ENCODE measurements at places on chromosomes 4 and X.

DNA sequence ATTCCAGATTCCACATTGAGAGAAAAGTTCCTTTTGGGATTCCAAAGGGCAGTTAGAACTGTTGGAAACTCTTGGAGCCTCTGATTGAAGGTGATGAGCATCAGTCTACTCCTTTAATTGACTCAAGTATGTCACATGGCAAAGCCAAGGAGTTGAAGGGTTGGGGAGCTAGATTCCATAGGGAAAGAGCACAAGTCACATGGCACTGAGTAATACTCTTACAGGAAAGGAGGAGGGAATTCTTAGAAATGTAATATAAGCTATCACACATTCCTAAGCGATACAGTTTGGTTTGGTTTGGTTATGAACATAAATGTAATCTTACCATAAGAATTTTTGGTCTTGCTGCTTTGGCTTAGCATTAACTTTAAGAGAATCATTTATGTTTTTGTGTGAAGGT is 15.7 kb downstream of the SPCS3 start:
- no peak for DNase-seq

DNA sequence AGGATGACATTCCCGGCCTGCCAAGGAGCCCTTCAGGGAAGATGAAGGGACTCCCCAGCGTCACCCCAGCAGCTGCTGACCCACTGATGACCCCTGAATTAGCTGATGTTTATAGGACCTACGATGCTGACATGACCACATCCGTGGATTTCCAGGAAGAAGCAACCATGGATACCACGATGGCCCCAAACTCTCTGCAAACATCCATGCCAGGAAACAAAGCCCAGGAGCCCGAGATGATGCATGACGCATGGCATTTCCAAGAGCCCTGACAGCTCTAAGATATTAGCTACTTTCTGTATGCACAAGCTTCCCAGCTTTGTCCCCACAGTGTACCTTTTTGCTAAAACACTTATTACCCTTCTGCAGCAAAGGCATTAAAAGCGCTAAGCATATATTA is 14.4 kb downstream of the AMBN start:
- DNase-seq, result no peak

DNA sequence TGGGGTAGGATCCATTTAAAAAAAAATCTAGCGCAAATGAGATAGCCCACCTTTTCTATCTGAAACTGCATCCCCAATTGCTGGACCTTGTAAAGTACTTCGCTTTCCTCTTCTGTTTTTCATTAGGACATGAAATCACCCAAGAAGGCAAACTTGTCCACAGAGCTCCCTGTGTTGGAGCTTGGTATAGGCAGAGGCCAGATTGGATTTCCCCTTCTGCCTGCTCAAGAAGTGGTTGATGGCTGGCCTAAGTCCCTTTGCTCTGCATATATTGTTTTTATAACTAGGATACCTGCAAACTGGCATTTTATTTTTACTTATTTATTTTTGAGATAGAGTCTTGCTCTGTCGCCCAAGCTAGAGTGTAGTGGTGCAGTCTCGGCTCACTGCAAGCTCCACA is 28.4 kb downstream of the RNF4 start:
- DNase-seq, result no peak

DNA sequence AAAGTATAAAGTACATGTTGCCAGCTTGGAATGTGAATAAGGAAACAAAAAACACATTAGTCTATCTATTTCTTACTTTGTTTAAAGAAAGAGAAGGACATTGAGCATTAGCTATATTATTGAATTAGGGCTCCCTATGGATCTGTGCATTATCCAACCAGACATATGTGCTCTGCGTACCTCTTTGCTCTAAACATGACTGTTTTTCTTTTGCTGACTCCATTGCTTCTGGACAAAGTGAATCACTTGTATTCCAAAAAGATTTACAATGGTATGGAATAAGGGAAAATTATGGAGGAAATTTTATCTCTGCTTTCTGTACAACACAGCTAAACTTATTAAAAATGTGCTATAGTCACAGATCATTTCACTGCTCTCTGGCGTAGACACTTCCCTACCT is 727.8 kb upstream of the LCORL start:
- DNase-seq, result no peak

DNA sequence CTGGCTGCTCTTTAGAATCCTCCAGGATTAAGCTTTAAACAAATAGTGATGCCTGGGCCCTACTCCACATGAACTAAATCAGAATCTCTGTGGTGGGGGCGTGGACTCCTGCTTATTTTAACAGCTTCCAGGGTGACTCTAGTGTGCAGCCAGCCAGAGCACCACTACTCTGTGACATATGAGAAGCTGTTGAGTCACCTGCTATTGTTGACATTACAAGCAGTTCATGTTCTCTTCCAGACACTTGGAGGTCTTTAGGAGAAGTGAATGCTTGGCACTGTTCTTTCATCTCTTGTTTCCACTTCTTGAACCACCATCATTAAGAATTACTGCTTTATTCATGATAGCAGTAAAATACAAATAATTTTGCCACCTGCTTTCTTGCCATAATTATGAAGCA is 426 bp upstream of the C4orf51 start:
- no peak for DNase-seq

- no peak for DNase-seq
Measured at GRCh38 chr4:186604124-186604807, 48.9 kb upstream of the MTNR1A start.

DNA sequence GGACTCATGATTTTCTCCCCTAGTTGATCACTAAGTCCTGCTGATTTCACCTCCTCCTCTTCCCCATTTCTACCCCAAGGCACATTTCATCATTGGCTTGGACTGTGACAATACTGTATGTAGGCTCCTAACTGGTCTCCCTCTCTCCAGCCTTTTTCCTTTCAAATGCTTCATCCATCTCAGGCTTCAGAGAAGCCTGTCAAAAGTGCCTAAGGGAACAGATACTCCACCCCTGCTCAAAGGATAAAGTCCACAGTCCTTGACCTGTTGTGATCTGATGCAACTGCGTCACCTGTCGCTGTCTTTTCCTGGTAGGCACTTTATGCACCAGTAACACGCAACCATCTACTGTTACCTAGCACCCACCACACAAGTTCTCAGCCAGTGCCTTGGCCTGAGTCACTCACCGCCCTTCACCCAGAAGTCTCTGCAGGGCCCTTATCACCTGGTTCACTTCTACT is 12.8 kb downstream of the SCARB2 start:
- DNase-seq, result no peak

DNA sequence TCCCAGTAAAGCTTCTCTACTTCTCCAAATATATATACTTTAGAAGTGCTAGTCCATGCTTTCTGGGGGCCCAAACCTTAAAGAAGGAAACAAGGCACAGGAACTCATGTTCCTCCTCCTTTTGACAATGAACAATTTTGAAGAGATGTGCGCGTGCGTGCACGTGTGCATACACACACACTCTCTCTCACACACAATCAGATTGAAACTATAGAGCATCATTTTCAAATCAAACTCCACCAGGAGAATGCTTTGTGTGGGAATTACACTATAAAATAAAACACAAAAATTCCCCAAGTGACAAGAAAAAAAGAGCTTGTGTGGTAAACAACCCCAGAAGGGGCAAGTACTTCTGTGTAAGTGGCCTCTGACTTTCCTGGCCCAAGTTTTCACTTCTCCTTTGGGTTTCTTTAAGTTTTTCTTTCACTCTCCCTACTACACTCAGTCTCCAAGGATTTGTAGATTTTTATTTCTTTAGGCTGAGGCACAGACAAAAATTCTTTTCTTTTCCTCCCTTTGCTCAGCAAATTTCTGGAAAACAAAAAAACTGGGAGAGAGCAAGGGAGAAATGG is 46.6 kb upstream of the SHISA3 start:
- no peak for DNase-seq

- no peak for DNase-seq
Measured at GRCh38 chr4:86043755-86044592, 315.9 kb downstream of the MAPK10 start.

GRCh38 chr4:8227201-8227770 is 28.2 kb downstream of the SH3TC1 start:
- no peak for DNase-seq

DNA sequence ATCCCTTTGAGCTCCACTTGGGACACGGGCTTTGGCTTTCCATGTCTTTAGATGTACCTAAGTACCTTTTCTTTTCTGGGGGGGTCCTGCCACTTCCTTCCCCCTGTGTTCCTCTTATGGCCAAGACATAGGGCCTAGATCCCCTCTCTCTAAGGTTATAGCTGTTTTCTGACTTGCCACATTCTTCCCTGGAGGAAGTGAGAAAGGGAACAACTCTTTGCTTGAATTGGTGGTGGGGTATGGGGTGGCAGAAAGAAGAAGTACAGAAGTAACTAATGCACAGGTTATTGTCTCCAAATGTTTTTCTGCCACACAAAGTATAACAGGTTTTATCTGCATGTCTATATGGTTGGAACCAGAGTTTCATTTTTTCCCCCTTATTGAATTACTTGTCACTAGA is 29.7 kb upstream of the DIPK2B start:
- no peak for DNase-seq

- DNase-seq, result no peak
Measured at GRCh38 chrX:150644422-150644821, 48.8 kb upstream of the MTMR1 start.

GRCh38 chr4:3471886-3472285 is 8.8 kb downstream of the DOK7 start:
- DNase-seq, result no peak

DNA sequence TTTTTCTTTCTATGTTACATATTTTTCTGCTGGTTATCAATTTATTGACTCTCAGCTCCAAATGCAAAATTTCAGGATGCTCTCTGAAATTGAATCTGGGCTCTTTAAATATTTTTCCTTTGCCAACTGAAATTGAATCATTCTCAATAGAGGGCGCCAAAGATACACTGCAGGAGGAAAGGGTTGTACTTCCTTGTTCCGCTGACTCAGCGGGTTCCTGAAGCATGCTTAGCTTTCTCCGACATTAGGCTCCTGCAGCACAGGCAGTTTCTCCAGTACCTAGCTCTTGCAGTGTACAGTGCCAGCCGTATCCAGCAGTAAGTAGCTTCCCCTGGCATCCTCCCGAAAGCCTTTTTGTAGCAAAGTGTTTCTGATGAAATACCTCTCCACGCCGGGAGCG is 28.8 kb upstream of the CFAP47 start:
- no peak for DNase-seq

GRCh38 chr4:20723019-20723418 is 22.8 kb downstream of the PACRGL start:
- DNase-seq, result no peak

- DNase-seq, result no peak
Measured at GRCh38 chrX:39721566-39722279, 376.0 kb downstream of the BCOR start.

GRCh38 chr4:22416403-22416802 is 99.5 kb downstream of the ADGRA3 start:
- no peak for DNase-seq

- DNase-seq, result no peak
Measured at GRCh38 chr4:68182382-68182820, 52.7 kb upstream of the TMPRSS11F start.

GRCh38 chrX:11103006-11103405 is 8.1 kb upstream of the HCCS start:
- no peak for DNase-seq

DNA sequence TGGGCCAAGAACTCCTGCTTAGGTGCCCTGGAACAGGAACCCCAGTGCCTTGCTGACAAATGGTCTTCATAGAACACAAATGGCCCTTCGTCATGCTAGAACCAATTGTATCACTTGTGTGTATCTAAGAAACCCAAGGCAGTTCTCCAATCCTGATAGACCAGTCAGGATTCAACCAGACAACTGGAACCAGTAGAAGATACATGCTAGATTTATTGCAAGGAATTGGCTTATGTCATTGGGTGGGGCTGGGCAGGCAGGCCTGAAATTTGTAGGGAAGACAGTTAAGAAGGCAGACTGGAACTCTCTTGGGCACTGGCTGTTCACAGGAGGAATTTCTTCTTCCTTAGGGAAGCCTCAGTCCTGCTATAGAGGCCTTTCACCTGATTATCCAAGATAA is 17.0 kb upstream of the TBL1X start:
- no peak for DNase-seq

- DNase-seq, result no peak
Measured at GRCh38 chr4:36556984-36557383, 275.6 kb downstream of the DTHD1 start.

GRCh38 chrX:154091678-154092077 is 5.8 kb downstream of the MECP2 start:
- no peak for DNase-seq

GRCh38 chr4:688854-689681 is at the start of gene SLC49A3:
SLC49A3 (minus strand) TSS chr4:689151; CDS start chr4:689127, 24 bp downstream.
- peak; percentile 8 for DNase-seq

- DNase-seq, result peak; percentile 60
Measured at GRCh38 chrX:153460826-153461225, 9.6 kb downstream of the HAUS7 start.

GRCh38 chr4:2367626-2368025 is 50.8 kb downstream of the ZFYVE28 start:
- DNase-seq, result no peak

- DNase-seq, result no peak
Measured at GRCh38 chr4:158869761-158870160, 100.9 kb downstream of the FNIP2 start.

- DNase-seq, result no peak
Measured at GRCh38 chr4:77393996-77394395, 211.6 kb upstream of the CXCL13 start.

- no peak for DNase-seq
Measured at GRCh38 chr4:174009686-174010451, 273.6 kb downstream of the FBXO8 start.

DNA sequence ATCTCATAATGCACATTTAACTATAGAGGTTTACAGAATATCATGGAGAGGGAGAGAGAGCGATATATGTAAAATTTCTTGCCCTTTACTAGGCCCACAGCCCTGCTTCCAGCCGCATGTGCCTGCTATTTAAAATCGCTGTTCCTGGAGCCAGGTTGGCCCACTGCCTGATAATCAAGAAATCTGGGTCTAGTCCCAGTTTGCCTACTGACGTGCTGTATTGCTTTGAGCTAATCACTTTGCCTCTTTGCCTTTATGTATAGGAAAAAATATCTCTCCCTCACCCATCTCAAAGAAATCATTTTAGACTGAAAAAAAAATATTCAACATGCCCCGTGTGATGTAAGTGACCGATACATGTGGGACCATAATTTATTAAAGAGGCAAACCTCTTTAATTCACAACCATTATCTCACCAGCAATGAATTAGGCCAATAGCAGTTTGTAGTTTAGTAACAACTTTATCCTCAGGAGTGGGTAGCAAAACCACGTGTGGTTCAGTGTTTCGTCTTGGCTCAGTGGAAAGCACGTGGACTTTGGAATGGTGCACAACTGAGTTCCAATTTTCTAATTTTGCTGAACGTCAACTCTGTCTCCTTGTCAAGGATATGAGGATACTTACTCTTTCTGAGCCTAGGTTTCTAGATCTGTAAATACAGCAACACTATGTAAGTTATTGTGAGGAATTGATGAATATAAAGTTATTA is 62.6 kb downstream of the GRXCR1 start:
- no peak for DNase-seq

DNA sequence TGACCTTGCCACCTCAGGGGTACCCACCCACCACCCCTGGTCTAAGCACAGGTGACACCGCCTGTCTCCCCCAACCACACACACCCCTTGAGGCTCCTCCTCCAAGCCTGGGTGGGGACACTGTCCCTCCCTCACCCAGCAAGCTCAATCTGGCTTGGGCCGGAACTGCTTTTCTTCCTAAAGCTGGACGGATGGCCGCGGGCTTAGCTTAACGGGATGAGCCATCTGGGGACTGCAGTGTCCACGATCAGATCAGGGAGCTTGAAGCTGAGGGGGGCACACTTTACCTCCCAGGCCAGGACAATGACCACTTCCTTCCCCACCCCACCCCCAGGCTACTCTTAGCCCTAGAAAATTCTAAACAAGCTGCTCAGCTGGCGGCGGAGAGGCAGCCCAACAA is 1.0 kb upstream of the SLC6A8 start:
- no peak for DNase-seq

Data from activated naive CD4-positive, alpha-beta T cell treated with anti-CD3 and anti-CD28 coated beads, Interleukin-2, amount 50 U/mL, for 16 hours (primary cell).